ENCODE measurements at places on chromosomes 5 and 9.

- no peak for DNase-seq
Observed at GRCh38 chr5:111116550-111116949, 24.4 kb downstream of the WDR36 start.

DNA sequence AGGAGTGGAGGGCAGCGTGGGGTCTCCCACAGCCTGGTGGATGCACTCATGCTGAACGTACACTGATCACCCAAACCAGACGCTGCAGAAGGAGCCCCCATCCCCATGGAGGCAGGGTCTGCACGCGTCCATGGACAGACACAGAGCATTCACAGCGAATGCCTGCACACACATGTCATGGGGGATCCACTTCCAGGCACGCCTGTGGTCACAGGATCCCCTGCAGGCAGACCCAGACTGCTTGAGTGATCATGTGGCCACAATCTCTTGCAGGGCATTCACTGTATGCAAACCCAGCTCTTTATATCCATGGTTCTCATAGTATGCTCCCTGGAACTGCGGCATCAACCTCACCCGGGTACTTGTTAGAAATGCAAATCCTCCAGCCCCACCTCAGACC is 5.4 kb downstream of the SNCB start:
- no peak for DNase-seq

DNA sequence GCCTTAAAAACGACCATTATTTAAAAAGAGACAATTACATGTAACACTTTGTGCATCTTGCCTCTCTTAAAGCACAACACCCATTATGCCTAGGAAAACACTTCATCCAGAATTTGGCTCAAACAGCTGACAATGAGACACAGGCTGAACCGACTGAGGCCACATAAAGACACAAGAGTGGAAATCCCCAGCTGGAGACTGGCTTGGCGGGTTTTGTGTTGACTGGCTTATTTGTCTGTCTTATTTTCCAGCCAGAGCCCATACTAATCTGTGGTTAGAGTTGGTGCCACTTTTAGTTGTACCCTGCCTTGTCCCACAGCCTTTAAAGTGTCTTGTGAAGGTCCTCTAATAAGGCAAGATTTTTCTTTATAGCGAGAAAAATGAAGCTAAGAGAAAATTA is 21.2 kb downstream of the TRIM14 start:
- no peak for DNase-seq

DNA sequence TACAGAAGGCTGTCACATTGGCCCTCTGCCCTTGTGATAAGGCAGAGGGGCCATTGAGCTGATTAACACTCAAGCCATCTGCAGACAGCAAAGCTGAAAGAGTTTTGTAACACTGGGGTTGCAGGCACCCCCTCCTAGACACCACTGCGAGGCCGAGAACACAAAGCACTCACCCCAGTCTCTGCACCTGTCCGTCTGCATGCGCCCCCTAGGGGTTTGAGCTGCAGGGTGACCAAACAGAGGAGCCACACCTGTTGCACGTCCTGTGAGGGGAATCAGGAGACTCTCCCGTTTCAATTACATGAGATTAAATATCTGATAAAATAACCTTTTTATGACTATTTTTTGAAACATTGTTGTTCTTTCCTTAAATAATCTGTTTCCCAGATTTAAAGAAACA is 1180.4 kb downstream of the CDH9 start:
- DNase-seq = no peak

DNA sequence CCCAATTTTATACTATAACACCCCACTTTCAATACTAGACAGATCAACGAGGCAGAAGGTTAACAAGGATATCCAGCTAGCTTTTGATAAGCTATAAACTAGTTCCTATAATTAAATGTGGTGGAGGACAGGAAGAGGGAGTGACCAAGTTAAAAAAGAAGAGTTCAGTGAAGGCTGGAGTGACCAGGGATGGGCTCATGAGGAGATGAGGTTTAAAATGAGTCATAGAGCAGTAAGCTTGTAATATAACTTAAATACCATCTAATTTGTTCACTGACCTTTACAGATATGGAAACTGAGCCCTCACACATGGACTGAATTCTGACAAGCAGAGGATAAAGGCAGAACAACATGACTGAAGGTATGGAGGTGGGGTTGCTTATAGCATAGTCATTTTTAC is 284.5 kb downstream of the SPATA31D1 start:
- no peak for DNase-seq

GRCh38 chr9:85554349-85554748 is 187.4 kb downstream of the AGTPBP1 start:
- DNase-seq = no peak

DNA sequence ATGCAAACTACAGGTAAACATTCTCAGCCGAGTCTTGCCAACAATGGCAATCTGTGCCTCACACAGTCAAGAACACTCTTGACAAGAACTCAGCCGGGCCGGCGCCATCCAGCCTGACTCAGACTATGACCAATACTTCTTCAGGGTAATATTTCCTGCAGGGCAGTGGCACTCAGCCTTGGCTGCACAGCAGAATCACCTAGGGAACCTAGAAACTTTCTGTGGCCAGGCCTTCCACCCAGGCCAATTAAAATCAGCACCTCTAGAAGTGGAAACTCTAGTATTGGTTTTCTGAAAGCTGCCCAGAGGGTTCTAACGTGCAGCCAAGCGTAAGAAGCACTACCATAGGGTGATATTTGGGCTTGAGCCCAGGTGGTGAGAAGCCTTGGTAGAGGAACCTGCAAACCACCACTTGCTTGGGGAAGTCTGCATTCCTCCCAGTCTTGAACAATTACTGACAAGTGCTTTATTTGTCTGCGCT is 120.6 kb downstream of the TTLL11 start:
- DNase-seq = no peak

DNA sequence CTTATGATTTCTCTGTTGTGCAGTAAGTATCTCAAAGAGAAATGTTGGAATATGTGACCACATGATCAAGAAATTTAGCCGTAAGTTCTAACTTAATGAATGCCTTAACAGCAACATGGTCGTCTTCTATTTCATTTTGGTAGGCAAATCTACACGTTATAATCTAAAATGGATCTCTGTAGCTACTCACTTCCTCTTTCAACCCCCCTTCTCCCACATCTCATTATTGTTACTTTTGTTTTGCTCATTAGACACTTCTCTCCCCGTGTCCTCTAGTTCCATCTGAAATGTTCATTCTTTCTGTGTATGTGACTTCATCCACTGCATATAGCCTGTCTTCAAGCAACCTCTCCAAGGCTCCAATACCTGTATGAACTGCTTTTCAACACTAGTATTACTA is 27.1 kb upstream of the LPAR1 start:
- no peak for DNase-seq

GRCh38 chr9:72733895-72734294 is 212.5 kb downstream of the TMC1 start:
- DNase-seq = no peak

DNA sequence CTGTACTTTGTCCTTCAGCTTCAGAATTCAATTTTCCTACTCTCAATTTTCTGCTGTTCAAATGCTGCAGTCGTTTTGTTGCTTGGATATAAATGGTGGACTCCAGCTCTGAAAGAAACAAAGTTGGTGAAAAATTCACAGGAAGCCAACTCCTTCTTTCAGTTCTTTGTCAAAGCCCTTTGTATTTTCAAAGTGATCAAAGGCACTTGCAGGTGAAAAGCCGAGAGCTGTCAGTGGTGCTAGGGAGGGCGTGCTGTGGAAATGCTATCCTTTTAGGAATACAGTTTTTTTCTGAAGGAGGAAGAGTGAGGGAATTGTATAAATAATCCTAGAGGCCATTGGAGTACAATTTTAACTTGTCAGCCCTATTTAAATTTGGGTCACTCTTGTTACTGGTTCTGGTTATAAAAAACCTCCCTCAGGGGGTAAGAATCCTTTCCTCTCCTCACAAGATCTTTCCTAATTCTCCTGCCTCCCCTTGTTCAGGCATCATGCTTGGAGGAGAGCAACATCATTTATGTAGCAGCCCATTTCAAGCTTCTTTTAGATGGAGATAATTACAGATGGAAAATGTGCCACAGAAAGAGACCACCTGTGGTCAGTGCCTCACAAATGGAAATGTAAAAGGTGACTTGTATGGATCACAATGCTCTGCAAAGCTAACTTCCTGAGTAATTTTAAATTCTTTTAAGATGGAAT is 62.5 kb upstream of the GHR start:
- no peak for DNase-seq

DNA sequence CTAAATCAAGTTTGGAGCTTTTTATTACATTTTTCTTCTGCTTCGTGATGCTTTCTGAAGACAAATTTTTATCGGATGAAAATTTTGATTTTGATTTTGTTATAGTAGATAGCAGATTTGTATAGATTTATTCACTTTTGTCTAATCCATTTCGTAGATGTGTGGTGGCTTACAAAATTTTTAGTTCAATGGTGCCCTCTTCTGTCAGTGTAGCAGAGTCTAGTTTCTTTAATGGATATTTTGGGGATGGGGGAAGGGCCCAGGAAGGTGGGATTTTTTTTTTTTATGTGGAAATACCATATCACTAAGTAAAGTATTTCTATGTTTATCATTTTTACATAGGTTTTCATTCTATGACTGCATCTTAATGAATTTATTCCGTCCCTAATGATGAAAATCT is 259.9 kb upstream of the TARS1 start:
- DNase-seq = no peak

- DNase-seq = no peak
Observed at GRCh38 chr9:124209774-124210173, 48.0 kb upstream of the NEK6 start.

GRCh38 chr5:143772621-143773020 is 39.3 kb upstream of the HMHB1 start:
- no peak for DNase-seq

- DNase-seq = no peak
Observed at GRCh38 chr5:41511241-41511640, 840 bp upstream of the PLCXD3 start.

DNA sequence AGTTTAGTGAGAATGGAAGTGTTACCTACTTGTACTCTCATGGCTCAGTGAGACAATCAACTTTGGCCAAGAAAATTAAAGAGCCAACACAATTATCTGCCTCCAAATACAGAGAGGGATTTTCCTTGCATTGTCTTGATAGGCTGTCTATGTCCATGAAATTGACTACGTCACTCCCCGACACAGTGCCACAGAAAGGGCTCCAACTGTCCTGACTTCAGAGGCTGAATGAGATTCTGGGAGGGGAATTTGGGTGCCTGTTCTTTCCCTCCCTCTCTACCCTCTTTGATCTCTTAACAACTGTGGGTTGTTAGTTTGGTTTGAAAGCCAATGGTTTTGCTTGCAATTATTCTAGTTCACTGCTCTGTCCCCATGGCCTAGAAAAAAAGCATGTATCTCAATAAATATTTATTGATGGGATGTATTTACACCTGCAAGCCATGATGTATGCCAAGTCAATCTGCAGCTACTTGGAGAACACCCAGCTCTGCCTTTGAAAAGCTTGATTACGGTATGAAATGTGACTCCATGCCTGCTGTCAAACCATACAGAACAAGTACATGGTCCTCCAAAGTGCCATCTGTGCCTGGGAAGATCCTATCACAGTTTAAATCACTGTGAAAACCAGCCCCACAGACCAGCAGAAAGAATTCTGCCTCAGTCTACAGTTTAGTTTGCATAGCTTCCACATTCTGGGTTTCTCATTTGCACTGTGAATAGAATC is 37.3 kb downstream of the CAPSL start:
- DNase-seq = no peak

GRCh38 chr5:151157426-151158286 is at the start of gene ANXA6:
ANXA6 (minus strand) TSS chr5:151157779; CDS start chr5:151147901, 9,878 bp downstream.
- no peak for DNase-seq

GRCh38 chr5:956941-957747 is 51.5 kb upstream of the NKD2 start:
- no peak for DNase-seq

DNA sequence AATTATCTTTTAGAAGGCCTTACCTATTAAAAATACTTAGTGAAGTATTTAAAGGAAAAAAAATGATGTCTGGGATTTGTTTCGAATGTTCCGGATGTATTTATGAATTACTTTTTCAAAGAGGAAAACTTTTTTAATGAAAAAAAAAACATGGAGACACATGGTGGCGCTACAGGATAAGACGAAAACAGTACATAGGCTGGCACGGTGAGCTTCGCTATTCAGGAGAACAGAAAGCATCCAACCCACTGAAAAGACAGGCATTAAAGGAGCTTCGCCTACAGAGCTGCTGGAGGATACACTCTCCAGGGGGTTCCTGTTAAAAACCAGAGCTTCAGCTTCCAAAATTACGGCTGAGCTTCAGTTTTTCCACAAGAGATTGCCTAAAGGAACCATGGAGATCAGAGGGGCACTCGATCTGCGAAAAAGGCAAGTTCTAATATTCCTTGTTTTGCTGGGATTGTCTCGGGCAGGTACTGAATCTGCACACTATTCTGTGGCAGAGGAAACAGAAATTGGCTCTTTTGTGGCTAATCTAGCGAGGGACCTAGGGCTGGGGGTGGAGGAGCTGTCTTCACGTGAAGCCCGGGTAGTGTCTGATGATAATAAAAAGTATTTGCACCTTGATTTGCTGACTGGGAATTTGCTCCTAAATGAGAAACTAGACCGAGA is at the start of gene PCDHB14:
Gene PCDHB14, plus strand, starts transcription at position 232 of the 672 bp plus-strand sequence. Its CDS starts 163 bp downstream, at position 395.
- no peak for DNase-seq

GRCh38 chr5:167602067-167602466 is 689.4 kb upstream of the WWC1 start:
- no peak for DNase-seq

DNA sequence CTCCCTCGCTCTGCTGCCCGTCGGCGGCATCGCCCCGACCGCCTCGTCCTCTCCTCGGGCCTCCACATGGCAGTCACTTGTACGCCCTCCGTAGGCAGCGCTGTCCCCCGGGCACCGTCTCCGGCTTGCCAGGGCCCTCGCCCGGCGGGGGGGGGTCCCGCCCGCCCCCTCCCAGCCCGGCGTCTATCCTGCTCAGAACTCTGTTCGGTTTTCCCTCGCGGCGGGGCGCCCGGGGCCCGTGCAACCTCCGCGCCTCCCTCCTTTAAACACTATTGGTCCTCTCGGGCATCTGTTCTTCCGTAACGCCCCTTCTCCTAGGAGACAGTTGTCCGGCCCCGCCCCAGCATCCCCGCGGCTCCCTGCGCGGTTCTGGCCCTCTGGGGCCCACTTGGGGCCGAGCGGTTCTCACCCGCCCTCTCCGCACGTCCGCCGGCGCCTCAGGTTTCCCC is 831 bp downstream of the ODF2 start:
- DNase-seq = no peak

- no peak for DNase-seq
Observed at GRCh38 chr9:132606066-132606465, 23.7 kb downstream of the BARHL1 start.

DNA sequence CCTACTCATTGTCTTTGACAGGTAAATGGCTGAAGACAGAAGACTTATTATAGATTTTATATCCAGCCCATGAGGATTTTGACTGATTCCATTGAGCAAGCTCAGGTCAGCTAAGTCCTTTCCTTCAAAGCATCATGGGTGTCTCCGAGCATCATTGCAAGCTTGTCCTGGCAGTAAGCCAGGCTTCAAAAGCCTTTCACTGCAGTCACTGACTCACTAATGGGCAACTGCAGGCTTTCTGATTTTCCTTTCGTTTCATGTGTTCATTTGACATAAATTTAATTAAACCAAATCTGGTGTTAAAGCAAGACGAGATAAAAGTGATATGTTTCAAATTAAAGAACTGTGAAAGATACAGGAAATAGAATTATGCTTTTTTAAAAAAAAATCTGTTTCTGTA is 426.2 kb downstream of the ANXA1 start:
- no peak for DNase-seq
